ENCODE measurements at places on chromosomes 12 and 14.

GRCh38 chr12:26971963-26972362 lies 33.7 kb downstream of the FGFR1OP2 start:
- no peak for DNase-seq

DNA sequence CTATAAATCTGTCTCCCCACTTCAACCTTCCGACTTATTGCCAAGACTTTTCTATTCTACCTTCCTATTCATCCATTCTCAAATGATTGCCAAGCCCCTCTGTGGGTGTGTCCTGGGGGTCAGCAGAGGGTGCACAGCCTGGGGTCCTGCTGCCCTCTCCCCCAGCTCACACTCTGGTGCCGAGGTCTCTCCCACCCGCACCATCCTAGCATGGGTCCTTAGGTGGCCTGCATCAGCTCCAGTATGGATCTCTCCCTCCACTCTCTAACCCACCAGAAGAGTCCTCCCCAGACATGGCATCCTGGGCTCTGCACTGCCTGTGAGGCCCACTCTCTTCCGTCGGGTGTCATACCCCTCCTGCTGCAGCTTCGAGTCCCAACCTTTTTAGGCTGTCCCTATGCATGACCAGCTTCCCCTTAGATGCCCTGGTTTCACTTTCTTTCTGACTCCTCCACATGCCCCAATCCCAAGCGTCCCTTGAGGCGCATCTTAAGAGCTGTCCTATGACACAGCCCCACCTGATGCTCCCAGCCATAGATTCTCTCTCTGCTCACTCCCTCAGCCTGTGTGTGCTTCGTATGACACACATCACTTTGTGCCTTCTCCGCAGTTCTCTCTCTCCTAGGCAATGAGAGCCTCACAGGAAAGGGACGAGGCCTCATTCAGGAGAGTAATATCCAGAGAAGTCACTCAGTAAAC lies 43.9 kb downstream of the GIT2 start:
- no peak for DNase-seq

DNA sequence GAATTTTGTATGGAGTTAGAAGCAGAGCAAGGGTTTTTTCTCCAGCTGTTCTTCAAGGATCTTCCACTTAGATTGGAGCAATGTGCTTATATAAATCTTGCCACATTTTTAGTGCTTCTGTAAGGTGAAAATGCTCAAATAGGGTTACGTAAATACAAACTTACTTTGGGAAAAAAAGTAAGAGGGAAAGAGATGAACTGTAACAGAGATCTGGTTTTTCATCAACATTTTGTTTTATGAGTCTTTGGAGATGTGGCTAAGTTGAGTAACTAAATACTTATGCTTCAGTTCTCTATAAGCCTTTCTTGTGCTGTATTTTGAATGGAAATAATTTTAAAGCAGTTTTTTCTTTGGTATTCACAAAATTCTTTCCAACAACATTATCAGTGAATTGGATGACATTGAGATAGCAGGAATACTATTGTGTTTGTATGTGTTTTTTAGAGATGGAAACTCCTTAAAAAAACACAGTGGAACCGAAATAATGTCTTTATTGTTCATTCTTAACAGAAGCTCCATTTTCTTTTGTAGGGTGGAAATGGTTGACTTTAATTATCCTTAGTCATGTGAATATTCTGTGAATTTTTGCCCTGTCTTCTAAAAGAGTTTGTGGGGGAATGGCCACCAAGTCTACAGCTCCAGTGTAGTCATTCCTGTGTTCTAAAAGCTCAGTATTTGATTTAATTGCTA lies 45.7 kb downstream of the NPAS3 start:
- no peak for DNase-seq

DNA sequence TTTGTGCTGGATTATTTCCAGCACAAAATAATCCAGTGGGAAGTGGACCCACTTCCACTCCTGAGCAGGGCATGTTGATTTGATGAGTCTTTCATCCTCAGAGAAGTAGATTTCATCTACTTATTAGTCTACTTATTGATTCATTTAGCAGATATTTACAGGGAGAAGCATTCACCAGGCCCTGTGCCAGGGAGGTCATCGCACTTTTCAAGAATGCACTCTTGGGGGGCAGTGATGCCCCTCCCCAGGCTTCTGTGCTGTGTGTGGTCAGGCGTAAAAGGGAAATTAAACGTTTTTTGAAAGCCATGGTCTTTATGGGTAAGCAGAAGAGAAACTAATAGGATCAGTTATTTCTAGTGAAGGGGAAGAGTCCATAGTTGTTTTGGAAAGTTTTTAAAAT lies 610.7 kb upstream of the TMEM132C start:
- DNase-seq, result no peak

GRCh38 chr12:124537525-124538193 lies 29.8 kb downstream of the NCOR2 start:
- no peak for DNase-seq

GRCh38 chr12:51533799-51534198 lies 57.2 kb upstream of the SCN8A start:
- DNase-seq, result peak; percentile 36

- DNase-seq, result peak; percentile 15
These were observed 61.3 kb downstream of the ARF6 start for GRCh38 chr14:49954171-49954631.

- no peak for DNase-seq
These were observed 9.2 kb downstream of the HEBP1 start for GRCh38 chr12:12990700-12991468.

- peak; percentile 81 for DNase-seq
These were observed 37.9 kb downstream of the ISCA2 start for GRCh38 chr14:74531467-74531866.

GRCh38 chr12:32116897-32117296 lies 10.2 kb downstream of the BICD1 start:
- DNase-seq, result peak; percentile 50

DNA sequence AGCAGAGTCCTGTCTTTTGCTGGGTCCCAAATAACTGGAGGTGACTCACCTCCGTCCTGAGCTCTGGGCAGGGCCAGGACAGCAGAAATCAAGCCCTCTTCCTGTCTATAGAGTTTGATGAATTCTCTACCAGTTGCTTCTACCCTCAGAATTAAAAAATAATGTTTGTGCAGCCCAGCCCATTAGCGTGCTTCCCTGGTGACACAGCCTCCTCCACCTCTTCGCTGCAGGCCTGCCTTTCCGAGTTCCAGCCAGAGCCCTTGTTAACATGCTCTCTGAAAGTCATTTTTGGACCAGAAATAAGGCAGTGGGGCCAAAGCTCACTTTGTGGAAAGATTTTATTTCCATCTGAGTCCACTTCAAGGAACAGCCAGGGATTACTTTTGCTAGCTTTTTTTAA lies 94.0 kb downstream of the TBX5 start:
- peak; percentile 84 for DNase-seq

DNA sequence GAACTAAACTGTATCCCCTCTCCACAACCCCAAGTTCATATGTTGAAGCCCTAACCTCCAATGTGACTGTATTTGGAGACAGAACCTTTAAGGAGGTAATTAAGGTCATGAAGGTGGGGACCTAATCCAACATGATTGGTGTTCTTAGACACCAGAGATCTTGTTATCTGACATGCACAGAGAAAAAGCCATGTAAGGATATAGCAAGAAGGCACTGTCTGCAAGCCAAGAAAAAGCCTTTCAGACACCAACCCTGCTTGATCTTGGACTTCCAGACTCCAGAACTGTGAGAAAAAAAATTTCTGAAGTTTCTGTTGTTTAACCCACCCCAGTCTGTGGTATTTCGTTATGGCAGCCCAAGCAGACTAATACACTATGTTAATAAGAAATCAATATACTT lies 62.2 kb upstream of the CFL2 start:
- no peak for DNase-seq

Data from fibroblast of lung (primary cell).